ENCODE measurements at places on chromosomes 12 and 14.

GRCh38 chr14:36822685-36823084 lies 161.0 kb downstream of the PAX9 start:
- no peak for DNase-seq

- no peak for DNase-seq
Measured at GRCh38 chr14:102568115-102568614, 24.3 kb upstream of the RCOR1 start.

GRCh38 chr14:100626614-100627013 lies 39.4 kb upstream of the BEGAIN start:
- DNase-seq, result no peak

GRCh38 chr12:90098132-90098779 lies 389.6 kb upstream of the ATP2B1 start:
- no peak for DNase-seq

DNA sequence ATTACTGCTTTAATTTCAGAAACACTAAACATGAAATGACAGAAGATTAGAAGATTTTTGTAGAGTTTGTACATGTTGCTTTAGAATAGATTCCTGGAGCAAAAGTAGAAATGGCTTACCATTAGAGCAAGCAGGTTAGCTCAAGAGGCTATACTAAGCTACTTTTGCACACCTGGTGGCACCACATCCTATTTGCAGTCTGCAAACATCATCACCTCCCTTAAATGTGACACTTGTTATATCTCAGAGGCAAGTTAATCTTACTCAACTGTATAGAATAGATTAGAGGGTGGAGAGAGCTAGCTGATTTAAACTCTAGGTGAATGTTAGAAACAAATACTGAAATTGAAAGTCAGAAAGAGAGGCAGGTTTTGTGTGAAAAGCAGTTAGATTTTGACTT lies 30.7 kb upstream of the OR4E1 start:
- no peak for DNase-seq
